ENCODE measurements at places on chromosomes 2 and 18.

DNA sequence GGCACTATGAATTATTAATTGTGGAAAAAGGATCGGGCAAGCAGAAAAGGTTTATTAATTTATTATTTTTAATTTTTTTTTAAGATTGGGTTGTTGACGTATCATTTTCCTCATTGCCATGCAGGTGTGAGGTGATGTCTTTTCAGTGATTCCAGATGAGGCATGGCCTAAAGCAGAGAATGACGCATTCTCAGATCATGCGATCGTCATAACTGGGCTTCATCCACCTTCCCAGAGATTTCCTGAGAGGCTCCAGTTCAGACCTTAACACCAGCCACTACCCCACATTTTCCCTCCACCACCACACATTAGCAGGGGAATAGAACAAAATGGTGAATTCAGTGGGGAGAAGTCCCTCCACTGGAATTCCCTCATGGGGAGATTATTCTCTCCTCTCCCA, 518.4 kb upstream of the SPHKAP start:
- DNase-seq, result no peak

DNA sequence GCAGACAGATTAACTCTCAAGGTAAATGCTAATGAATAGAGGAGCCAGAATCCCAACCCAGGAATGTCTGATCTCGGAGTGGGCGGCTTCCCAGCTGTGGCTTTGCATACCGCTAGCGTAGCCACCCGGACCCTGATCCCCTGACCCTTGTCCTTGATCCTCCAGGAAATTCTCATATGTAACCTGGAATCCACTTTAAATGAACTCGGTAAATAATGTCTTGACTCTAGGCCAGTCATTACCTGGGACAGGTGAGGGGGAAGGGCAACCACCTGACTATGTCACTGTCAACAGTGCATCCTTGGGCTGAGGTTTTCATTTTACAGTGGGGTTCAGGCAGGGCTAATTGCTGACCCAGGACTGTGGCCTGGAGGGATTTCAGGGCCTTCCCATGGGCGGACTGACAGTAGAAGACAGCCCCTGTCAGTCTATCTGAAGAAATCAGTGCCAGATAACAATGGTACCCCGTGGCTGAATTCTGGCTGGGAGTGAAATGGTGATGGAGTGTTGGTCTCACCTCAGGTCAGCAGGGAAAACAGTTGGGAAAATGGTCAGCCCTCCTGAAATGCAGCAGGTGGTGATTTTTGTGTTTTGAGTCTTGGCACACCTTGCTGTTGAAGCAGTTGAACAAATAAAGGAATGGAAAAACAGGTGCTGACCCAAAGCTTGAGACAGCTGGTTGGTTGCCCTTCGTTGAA, 9.6 kb downstream of the ACKR3 start:
- no peak for DNase-seq

GRCh38 chr2:216632952-216633615, at the start of gene IGFBP2:
Gene IGFBP2, plus strand, starts transcription at chr2:216633420. Its CDS starts 104 bp downstream, at chr2:216633524.
- peak; percentile 21 for DNase-seq

DNA sequence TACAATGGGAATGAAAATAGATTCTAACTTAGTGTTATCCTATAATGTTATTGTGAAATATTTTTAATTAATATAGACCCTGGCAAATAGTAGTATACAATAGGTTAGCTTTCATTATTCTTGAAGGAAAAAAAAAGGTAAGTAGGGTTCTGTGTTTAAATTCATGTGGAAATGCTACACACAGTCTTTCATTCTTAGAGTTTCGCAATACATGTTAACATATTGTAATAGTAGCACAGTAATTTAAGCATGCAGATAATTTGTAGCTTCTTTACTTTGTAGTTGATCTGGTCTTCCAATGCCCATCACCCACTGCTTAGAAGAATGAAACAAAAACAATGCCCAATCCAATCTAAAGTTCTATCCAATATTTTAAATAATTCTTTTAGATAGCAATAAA, 54.8 kb upstream of the MSTN start:
- no peak for DNase-seq

DNA sequence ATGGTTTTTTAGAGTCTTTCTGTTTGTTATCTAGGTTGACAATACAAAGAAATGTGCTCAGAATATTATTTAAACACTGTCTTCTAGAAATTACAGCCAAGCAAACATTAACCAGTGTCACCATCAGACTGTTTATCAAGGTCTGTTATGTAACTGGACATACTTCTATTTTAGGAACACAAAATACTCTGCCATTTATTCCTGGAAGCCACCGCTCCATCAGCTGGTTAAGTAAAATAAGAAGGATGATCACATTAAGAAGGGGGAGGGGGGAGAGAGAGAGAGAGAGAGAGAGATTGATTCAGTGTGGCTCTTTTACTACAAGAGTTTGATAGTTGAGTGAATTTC, 47.9 kb downstream of the MBP start:
- DNase-seq, result no peak

GRCh38 chr2:23616630-23617029, 231.7 kb downstream of the KLHL29 start:
- no peak for DNase-seq

DNA sequence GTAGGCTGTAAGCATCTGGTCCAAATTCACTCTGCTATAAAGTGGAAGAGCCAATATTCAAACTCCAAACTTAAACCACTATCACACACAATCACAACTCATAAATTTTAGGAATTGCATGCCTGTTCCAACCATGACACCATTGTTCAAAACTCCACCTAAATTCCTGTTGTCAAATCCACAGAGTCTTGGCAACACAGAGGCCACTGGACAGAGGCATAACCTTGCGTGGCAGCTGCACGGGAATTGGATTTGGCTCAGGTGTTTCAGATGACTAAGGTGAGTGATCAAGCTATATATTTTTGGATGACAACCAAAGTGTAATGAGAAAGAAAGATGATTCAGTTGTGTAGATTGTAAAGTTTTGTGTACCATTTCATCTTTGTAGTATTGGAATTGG, 422.7 kb upstream of the TNP1 start:
- DNase-seq, result no peak

DNA sequence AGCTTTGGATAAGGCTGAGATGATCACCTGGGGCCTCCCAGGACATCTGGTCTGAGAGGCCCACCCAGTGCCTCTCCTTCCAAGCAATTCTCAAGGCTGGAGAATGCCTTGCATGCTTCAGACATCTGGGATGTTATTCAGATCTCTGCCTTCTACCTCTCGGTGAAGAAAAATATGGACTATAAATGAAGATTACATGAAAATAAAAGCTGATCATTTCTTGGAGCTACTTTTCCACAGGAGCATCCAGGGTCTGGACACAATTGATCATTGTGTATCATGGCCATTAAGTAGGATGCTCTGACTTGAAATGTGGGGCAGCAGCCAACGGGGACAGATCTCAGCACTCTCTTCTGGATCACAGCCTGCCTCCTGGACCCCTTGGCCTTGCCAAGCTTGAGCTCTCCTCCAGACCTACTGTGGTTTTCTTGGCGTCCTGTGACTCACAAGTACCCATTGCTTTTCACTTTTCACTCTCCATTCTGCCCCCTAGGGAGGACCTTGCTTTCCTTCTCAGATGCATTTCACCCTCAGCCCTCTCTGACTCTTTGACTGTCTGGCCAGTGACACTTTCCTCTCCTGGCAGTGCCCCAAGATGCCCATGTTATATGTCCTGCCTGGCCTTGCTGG, 203.1 kb downstream of the INSIG2 start:
- no peak for DNase-seq

- no peak for DNase-seq
Measured at GRCh38 chr2:234161932-234162331, 111.4 kb downstream of the SPP2 start.

GRCh38 chr2:121670181-121670580, 20.9 kb upstream of the CLASP1 start:
- DNase-seq, result no peak

All from stimulated activated CD8-positive, alpha-beta memory T cell treated with anti-CD3 and anti-CD28 coated beads, Interleukin-15, amount 100 ng/mL, for 48 hours (primary cell).